ENCODE measurements at places on chromosomes 3 and 15.
A peak's percentile ranks its signal among the peaks of the same experiment; 100 is the strongest.

GRCh38 chr3:36944641-36945270 is at the start of gene TRANK1:
Gene TRANK1, minus strand, starts transcription at chr3:36945054. Its CDS starts 245 bp downstream, at chr3:36944809.
- DNase-seq = peak; percentile 51

DNA sequence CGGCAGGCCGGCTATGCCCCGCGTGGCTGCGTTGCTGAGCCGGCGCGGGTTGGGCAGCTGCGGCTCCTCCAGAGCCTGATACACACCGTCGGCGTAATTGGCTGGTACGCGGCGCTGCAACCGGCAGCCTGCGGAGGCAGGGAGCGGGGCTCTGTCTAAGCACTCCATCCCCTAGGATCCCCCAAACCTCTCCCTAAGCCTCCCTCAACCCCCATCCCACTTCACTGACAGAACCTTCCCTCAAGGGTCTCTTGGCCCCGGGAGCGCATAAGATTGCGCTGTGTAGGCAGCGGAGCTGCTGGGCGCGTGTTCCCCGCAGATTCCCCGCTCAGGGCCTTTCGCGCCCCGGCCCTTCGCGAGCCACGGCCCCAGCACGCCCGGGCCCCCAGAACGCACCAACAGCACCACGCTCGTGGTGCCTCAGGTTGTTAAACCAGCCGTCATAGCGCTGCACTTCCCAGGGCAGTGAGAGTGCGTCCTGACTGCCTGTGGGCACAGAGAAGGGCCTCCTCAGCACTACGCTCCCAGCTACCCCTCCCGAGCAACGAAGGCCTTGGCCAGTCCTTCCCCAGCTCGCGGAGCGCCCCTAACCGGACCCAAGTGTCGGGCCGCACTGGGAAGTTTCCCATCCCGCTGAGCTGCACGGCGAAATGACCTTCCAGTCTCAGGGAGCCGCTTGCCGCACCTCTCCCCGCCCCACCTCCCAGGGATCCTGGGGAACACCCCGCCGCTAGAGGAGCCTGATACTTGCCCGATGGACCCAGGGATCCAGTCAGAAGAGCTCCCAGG is 1.2 kb downstream of the DUOX2 start:
- DNase-seq = no peak

DNA sequence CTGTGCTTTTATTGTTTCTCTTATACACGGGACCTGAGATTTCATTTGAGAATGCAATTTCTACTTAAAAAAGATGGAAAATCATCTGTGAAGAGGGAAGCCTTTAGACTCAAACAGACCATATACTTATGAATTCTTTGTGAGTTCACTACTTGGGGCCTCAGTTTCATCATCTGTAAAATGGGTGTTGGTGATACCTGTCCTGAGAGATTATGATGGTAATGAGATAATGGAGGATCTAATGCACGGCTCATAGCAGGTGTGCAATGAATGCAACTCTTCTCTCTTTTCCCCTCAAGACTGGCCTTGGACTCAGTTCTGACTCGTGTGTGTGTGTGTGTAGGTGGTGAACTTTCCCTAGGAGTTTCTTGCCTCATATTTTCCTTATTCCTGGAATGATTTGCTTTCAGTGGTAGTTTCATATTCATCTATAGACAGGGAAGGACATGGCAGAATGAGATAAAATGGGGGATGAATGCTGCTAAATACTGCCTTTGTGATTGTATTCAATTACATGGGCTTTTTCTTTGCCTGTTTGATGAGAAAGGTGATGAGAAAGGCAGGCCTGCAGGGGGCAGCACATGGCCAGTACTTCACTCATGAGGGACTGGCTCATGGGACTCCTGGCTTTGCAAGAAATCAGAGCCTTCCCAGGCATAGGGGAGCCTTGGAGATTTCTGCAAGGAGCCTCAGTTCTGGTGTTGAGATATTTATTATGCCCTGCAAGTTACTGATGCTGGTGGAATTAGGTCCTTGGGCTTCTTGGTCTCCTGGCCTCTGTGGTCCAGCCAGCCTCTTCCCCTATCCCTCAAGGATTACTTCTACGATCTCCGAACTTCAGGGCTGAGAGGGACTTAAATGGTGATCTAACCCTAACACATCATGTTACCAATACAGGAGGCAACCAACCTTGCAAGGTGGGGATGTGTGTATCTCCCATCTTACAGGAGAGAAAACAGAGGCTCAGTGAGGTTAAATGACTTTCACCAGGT is 70.7 kb downstream of the RPLP1 start:
- peak; percentile 73 for DNase-seq

DNA sequence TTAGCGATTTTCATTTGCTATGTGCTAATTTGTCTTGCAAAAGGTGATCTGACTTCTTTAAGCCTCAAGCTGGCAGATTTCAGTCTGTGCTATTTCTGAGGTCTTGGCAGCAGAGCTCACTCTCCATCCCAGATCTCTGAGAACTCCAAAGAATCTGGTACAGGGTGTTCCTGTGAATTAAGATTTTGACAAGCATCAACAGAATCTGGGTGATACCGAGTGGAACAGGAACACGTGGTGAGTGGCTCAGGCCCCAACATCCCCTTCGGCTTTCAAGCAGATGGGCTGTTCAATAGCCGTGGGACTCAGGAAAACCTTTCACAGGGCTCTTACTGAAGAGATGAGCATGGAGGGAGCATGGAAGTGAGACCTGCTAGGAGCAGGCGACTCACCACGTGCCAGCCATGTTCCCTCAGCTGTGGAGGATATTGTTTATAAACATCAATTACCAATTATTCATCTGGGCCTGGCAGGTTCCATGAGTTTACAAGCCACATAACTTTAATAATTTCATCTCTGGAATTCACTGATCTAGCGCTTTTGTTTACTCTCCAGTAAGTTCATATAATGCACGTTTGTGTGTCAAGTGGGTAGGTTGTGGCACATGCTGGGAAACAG is 103.4 kb upstream of the SELENOK start:
- no peak for DNase-seq

- DNase-seq = no peak
These were observed 27.8 kb upstream of the ALDH1L1 start for GRCh38 chr3:126208182-126208581.

- no peak for DNase-seq
These were observed 160.9 kb upstream of the SATB1 start for GRCh38 chr3:18586076-18586475.

DNA sequence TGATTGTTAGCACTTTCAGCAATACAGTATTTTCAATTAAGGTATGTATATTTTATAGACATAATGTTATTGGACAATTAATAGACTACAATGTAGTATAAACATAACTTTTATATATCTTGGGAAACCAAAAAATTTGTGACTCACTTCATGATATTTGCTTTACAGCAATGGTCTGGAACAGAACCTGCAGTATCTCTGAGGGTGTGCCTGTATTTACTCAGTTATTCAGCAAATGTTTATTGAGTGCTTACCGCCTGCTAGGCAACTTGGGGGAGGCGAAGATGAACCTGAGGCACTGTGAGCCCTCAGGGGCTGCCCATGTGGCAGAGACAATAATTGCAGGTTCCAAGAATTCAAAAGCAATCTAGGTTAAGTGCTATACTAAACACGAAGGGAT is 144.8 kb downstream of the GABRB3 start:
- no peak for DNase-seq

DNA sequence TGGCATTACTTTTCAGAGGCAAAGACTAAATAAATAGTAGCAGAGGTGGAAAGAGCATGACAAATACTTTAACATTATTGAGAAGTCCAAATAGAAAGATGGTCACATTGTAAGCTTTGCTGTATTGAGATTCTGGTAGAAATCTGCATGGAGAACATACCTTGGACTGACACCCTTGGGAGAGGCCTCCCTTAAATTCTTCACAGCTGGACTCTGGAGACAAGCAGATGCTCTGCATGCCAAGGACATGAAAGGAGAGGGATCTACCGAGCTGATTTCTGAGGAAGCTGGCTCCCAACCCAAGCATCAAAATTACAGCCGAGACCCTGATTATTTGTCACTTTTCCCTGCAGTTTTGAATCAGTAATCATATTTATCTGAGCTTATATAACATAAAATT is 212.5 kb upstream of the COL8A1 start:
- no peak for DNase-seq

GRCh38 chr3:64623125-64623524 is 64.7 kb downstream of the ADAMTS9 start:
- no peak for DNase-seq

GRCh38 chr15:62938825-62939224 is 103.7 kb upstream of the TPM1 start:
- no peak for DNase-seq

- no peak for DNase-seq
These were observed 80.3 kb downstream of the TMEM266 start for GRCh38 chr15:76140074-76140464.

DNA sequence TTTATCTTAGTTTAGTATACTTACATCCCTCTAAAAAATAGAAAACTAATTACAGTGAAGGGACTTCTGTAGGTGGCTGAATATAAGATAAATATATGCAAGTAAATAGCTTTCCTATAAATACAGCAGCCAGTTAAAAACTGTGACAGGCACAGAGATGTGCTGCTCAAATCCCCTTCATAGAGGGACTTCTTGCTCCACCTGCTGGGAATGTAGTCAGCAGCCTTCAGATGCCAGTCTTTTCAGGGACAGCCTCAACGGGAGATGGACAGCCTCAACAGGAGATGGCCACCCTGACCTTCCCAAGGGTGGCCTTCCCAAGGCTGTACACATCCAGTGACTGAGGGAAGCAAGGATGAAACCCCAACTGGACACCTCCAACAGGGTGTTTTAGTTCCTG is 15.7 kb upstream of the PRR23E start:
- no peak for DNase-seq

GRCh38 chr15:88450125-88450798 is 16.9 kb downstream of the MRPL46 start:
- DNase-seq = peak; percentile 83

GRCh38 chr3:67882981-67883380 is 228.6 kb upstream of the SUCLG2 start:
- no peak for DNase-seq

DNA sequence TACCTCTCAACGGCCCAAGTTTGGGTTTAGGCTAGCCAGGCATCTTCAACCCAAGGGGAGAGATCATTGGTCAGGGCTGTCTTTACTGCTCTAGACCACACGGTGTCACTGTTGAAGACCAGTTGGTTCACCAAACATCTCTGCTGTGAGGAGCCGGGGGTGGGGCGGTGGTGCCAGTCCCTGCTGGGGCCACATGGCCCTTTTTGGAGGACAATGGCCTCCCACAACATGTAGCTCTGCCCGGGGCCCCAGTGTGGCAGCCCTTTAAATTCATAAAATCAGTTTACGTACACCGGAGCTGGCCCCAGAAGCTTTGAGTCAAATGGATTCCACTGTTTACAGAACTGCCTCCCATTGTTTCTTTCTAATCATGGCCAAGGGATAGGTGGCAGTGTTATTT is 19.1 kb upstream of the TM4SF18 start:
- no peak for DNase-seq

GRCh38 chr3:88987776-88988175 is 119.6 kb upstream of the EPHA3 start:
- no peak for DNase-seq

DNA sequence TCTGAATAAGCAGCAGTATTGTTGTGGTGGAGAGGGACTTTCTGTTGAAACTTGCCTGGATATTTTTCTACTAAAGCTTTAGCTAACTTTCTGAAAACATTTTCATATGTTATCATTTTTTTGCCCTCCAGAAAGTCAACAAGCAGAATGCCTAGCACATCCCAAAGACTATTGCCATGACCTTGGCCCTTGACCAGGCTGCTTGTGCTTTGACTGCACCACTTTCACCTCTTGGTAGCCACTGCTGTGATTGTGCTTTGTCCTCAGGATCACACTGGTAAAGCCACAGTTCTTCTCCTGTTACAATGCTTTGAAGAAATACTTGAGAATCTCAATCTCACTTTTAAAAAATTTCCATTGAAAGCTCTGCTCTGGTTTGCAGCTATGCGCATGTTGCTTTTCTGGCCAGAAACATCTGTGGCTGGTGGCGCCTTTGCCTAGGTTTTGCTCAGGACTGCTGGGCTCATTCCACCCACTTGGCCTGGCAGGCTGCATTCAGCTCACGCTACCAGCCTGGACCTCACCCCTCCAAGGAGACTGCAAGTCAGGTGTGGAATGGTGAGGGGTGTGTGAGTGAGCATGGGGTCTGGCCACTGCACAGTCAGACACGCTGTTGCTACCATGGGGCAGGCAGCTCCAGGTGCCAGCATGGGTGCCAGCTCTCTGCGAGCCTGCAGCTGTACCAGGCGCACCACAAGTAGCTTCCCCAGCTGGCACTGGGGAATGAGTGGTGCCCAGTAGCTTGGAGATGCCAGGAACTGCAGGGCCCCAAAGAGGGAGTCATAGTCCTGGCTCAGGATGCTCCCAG is 89.8 kb upstream of the TNFSF10 start:
- DNase-seq = no peak

DNA sequence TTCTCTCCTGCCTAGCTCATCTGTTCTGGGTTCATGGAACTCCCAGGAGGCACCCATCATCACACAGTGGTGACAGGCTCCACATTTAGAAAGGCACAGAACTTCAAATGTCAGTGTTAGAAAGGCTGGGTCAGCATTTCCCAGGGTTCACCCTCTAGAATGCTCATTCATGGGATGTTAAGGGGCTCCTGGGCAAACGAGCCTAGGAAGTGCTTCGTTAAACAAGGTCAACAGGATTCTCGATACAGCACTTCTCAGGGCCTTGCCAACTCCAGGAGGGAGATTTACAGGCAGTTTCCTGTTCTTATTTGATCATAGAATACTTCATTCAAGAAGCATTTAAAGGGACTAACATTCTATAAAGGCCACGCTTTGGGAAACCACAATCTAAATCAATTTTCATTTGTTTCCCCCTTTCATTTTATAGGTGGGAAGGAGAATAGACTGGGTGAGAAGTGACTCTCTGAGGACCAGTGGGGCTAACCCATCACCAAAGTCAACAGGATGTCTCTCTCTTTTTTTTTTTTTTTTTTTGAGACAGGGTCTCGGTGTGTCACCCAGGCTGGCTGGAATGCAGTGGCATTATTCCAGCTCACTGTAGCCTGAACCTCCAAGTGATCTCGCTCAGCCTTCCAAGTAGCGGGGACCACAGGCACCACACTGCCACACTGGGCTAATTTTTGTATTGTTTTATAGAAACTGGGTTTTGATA is 14.3 kb downstream of the IGDCC4 start:
- no peak for DNase-seq

- no peak for DNase-seq
These were observed 85.7 kb downstream of the MSL2 start for GRCh38 chr3:136110481-136110880.

DNA sequence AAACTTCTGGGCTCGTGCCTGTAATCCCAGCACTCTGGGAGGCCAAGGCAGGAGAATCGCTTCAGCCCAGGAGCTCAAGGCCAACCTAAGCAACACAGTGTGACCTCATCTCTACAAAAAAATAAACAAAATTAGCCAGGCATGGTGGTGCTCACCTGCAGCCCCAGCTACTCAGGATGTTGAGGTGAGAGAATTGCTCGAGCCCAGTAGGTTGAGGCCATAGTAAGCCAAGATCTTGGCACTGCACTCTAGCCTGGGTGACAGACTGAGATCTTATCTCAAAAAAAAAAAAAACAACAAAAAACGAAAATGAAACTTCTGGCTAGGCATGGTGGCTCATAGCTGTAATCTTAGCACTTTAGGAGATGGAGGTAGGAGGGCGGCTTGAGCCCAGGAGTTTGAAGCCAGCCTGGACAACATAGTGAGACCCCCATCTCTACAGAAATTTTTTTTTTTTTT is 53.7 kb downstream of the PIK3CB start:
- no peak for DNase-seq
